NCI-H2081 treated with DMSO at 0.1 percent for 48 hours (cell line): ENCODE measurements at places on chromosomes 12 and 14.

GRCh38 chr12:19150273-19150900 lies 20.9 kb downstream of the PLEKHA5 start:
- no peak for DNase-seq

DNA sequence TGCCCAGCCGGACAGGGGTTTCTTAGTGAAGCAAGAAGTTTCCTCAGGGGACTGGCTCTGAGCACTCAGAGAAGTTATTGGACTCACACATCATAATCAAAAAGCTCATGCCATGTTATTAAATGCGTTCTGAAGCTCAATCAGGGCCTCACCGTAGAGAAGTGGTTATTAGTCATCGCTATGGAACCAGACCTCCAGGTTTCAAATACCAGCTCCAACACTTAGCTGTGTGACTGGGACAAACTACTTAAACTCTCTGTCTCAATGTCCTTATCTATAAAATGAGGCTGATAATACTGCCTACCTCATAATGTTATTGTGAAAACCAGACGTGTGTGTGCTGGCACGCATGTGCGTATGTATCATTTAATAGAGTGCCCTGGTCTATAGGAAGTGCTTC lies 7.3 kb downstream of the STAT6 start:
- DNase-seq = no peak

DNA sequence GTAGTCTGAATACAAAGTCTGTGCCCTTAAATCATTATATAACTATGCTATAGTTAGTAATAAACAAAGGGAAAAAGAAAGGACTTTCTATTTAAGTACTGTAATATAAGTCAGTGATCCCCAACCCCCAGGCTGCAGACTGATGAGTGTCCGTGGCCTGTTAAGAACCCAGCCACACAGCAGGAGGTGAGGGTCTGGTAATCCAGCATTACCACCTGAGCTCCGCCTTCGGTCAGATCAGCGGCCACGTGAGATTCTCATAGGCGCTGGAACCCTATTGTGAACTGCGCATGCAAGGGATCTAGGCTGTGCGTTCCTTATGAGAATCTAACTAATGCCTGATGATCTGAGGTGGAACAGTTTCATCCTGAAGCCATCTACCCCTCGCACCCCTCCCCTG lies 15.7 kb downstream of the NFYB start:
- DNase-seq = no peak

DNA sequence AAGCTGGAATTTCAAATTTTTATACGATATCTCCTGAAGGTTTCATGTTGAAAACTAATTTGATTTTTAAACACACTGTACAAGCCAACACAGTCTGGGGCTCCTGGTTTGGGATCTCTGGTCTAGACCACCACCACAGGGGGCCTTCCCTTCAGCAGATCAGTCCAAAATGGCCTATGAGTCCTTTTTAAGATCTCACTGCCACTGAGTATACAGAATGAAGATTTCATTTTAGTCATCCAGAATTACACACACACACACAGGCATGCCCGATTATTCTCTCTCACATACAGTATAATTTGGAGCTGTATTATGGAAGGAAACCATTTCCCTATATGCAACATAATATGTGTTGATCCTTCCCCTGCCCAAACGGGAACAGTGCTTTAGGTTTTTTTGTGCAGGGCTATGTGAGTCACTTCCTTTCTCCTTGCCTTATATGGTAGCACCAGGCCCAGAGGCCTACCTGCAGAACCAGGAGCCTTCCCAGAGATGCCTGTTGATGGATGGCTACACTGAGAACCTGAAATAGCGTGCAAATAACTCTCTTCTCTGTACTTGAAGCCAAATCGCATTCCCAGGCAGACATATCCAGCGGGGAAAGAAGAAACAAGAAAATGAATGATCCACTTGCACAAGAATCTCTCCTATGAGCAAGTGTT lies 28.1 kb upstream of the WNK1 start:
- DNase-seq = no peak
